ENCODE measurements at places on chromosomes 4 and X.

DNA sequence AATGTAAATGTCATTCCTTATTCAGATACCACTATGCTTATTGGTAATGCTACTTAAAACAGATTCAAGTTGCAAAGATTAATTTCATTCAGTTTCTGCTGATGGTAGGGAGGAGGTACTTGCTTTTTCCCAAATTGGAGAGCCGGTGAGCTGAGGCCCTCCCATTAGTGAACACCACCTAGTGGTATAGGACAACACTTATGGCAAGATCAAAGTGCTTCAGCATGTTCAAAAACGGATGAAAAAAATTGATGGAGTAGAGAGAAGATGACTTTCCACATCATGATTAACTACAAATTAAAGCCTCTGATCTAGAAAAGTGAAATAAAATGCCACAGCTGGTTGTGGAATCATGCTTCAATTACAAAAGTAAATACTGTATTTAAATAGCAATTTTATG is 112.9 kb downstream of the MBNL3 start:
- no peak for DNase-seq

- DNase-seq: no peak
These were observed 103.9 kb downstream of the MMRN1 start for GRCh38 chr4:89998469-89999011.

GRCh38 chr4:145531223-145531622 is 49.6 kb downstream of the SMAD1 start:
- no peak for DNase-seq

DNA sequence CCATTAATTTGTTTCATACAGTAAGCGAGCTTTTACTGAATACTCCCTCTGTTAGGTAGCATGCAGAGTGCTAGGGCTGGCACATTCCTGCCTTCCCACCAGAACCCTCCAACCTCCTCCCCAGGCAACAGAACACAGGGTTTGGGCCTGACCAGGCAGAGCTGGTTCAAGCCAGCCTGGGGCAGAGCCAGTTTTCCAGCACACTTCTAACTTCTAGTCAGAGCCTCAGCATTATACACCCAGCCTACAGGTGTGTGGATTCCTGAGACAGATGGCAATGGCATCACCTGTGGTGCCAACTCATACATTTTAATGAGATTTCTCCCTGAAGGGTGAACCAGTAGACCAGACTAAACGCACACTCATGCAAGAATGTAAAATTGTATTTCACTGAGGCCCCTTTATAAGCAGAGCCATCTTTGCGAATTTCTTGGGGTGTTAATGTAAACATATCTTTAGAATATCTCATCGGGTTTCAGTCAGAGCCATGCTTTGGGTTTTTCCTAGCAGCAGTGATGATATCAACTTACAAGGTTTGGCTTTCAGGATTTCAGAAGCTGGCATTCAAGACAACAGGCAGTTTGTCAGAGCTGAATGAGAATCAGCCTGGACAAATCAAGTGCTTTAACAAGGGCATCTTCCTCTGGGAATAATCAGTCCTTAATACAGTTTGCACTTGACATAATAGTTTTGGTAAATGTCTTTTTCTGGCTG is 92.0 kb downstream of the GATB start:
- DNase-seq: no peak
